ENCODE measurements at places on chromosomes 7 and 10. TPM values are rescaled to one million over a fixed set of nuclear protein-coding genes. Genes with fewer than 3 reads are reported as not detected.

The ACHE gene
- 11.3 TPM for polyA plus RNA-seq

DNA sequence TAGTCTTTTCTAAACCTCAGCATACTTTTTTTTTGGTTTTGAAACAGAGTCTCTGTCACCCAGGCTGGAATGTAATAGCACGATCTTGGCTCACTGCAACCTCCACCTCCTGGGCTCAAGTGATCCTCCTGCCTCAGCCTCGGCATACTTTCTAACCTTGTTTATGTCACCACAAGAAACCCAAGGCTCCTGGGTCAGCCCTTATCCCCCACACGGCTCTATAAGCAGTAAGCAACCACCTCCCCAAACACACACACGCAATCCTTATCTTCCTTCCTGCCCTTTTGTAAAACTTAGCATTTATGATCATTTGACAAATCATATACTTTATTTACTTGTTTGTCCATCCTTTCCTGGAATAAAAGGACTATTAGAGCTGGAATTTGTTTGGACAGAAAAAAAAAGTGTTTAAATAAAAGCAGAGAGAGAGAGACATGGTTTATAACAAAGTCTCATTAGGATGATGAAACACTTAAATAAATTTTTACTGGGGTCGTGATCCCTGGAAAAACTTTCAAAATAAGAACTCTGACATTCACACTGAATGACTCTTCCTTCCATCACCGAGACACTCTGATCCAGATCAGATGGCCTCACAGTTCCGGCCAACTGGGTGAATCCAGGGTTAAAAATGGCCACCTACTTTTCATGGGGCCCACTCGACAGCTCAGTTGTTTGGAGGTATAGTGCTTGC is 72.7 kb upstream of the PIK3CG start:
- no peak for DNase-seq

The GLI3 gene
- polyA plus RNA-seq, result 0.50 TPM

The PLXNA4 gene
- 5.7 TPM for polyA plus RNA-seq

GRCh38 chr7:93279541-93279940 is 47.4 kb downstream of the VPS50 start:
- DNase-seq, result no peak
